ENCODE measurements at places on chromosomes 2 and 18. TPM values are rescaled to one million over a fixed set of nuclear protein-coding genes. Genes with fewer than 3 reads are reported as not detected.

Gene COL3A1
- not detected for polyA plus RNA-seq

Gene MAP2
- 7.3 TPM for polyA plus RNA-seq

Gene SKOR2
- polyA plus RNA-seq: not detected

Gene BMPR2
- polyA plus RNA-seq: 1.8 TPM

Gene AGXT
- not detected for polyA plus RNA-seq

Gene CFAP65
- not detected for polyA plus RNA-seq

Gene PDE1A
- not detected for polyA plus RNA-seq

Gene EGR4
- polyA plus RNA-seq: not detected

Gene CRACDL
- not detected for polyA plus RNA-seq

Gene TUBA4B
- not detected for polyA plus RNA-seq

Gene CCNT2
- polyA plus RNA-seq: 28.9 TPM

Gene STPG4
- polyA plus RNA-seq: not detected

Gene C2orf72
- not detected for polyA plus RNA-seq

Gene G6PC2
- not detected for polyA plus RNA-seq

Gene LDLRAD4
- polyA plus RNA-seq: 8.3 TPM

Gene ASIC4
- not detected for polyA plus RNA-seq

Gene SP9
- not detected for polyA plus RNA-seq

Gene CIB4
- not detected for polyA plus RNA-seq

Gene MYO1B
- 18.1 TPM for polyA plus RNA-seq

Gene CDH7
- polyA plus RNA-seq: not detected

Gene ATP6V1B1
- not detected for polyA plus RNA-seq

Gene RPS27A
- 3,584 TPM for polyA plus RNA-seq

Gene ACMSD
- polyA plus RNA-seq: not detected

Gene SERPINB11
- polyA plus RNA-seq: not detected

Gene CLIP4
- 1.7 TPM for polyA plus RNA-seq

Gene DSG4
- polyA plus RNA-seq: not detected

Gene ANKRD30BL
- not detected for polyA plus RNA-seq

Gene DNAH6
- polyA plus RNA-seq: 0.63 TPM
